T-helper 1 cell (primary cell): ENCODE measurements at places on chromosomes 3 and 15.

DNA sequence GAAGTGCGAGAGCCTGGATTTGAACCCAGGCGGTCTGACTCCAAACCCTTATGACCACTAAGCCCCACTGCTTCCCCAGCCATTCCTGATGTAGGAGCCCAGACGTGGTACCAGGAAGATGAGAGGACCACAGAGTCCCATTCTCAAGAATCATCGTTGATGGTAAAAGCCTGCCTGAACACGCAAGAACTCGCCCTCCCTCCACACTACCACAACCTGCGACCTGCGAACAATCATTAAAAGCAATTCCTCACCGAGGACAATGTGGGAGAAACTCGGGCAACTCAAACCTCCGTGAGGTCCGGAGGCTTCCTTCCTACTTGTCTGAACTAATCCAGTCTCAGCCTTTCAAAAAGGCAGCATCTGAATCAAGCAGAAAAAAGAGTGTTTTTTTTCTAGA, 10.3 kb downstream of the MAGI1 start:
- DNase-seq: no peak

DNA sequence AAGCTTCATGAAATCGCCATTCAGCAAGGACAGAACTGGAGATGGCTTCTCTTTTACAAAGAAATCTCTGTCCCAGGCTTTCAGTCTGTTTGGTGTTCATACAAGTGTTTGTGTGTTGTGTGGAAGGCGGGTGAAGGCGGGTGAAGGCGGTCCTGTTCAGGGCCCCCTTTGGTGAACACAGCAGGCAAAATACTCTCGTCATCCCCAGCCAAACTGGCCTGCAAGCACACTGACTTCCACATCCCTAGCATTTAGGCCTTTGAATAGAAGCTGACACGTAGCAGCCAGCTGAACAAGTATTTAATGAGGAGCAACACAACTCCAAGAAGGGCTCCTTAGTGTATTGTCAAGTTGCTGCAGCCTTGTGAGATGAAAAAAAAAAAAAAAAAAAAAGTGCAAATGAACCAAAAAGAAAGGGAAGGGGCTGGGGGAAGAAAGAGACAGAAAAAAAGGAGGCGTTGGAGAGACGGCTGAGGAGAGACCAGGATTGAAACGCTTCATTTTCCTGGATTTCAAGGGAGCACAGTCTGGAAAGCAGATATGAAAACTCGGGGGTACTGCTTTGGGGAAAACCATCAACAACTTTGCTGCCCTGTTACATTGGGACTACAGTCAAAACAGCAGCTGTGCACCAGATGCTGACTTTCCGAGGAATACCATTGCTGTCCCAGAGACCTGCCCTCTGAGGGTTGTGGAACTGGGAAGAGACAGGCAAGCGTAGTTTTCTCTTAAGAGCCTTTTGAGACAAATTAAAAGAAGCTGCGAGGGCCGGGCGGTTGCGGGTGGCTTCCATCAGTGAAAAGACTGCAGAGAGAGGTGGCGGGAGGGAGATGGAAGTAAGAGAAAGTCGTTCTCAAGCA, 74.6 kb downstream of the TGFBR2 start:
- no peak for DNase-seq

- DNase-seq: no peak
Observed at GRCh38 chr3:22453906-22454535, 703.0 kb upstream of the ZNF385D start.

DNA sequence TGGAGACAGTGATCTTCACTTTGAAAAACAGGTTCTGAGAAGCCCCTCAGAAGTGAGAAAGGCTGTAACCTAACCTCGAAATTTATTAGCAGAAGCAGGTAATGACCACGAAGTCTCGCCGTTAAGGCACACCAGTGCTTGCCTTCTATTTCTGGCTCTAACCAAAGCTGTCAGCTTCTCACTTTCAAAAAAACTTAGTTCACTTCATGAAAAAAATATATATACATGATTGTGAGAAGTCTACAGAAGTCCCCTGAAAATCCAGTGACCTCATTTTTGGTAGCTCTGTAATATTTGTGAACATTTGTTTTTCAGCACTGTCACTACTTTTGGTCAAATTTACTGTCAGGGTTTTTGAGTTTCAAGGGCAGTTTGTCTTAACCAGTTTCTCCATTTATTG, 19.1 kb upstream of the AKAP13 start:
- no peak for DNase-seq

DNA sequence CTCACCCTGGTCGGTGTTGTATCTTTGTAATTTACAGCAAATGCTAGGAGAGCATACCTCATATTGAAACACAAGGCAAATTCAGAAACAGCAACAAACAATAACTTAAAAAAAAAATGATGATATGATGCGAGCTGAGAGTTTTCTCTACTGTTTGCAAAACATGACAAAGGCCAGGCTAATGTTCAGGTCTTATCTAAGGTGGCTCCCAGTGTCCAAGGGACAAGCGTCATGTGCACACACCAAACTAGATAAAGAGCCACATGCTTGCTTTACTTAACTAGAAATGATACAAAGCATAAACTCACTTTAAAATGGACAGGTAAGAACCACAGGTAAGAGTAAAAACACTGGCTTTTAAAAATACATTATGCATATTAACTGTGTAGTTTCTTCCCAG, 375.9 kb downstream of the FOXP1 start:
- DNase-seq: no peak

- no peak for DNase-seq
Observed at GRCh38 chr15:27757052-27757451, 342.1 kb downstream of the OCA2 start.

DNA sequence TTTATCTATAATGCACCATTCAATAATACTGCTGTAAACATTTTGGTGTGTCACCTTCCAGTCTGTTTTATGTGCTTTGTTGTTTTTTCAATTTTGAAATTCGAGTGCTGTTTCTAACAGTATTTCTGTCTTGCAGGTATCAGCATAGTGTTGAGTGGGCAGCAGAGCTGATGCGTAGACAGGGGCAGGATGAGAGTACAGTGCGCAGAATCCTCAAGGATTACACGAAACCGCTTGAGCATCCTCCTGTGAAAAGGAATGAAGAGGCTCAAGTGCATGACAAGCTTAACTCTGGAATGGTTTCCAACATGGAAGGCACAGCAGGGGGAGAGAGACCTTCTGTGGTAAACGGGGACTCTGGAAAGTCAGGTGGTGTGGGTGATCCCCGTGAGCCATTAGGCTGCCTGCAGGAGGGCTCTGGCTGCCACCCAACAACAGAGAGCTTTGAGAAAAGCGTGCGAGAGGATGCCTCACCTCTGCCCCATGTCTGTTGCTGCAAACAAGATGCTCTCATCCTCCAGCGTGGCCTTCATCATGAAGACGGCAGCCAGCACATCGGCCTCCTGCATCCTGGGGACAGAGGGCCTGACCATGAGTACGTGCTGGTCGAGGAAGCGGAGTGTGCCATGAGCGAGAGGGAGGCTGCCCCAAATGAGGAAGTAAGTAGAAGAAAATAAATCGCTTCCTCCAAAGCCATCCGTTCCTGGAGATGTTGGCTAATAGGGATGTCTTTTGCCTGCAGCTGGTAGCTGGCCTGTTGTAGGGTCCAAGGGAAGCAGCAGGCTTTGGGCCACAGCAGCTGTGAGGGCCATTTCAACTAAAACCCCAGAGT, 19.1 kb downstream of the TSEN2 start:
- DNase-seq: no peak

DNA sequence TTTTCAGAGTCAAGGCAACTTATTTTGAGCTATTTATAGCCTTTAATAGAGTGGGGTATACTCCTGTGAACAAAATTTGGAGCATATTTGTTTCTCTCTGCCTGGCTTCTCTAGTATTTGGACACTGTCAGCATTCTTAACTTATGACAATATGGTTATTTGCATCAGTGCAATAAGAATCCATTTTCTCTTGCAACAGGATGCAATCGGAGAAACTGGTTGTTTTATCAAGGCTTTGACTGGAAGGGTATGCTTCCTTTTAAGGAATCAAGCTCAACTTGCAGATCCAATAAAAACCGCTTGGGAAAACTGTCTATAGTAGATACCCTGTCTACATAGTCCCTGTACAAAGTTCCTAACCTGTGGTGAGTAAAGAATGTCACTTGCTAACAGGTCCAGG, 106.7 kb downstream of the DPH6 start:
- no peak for DNase-seq

DNA sequence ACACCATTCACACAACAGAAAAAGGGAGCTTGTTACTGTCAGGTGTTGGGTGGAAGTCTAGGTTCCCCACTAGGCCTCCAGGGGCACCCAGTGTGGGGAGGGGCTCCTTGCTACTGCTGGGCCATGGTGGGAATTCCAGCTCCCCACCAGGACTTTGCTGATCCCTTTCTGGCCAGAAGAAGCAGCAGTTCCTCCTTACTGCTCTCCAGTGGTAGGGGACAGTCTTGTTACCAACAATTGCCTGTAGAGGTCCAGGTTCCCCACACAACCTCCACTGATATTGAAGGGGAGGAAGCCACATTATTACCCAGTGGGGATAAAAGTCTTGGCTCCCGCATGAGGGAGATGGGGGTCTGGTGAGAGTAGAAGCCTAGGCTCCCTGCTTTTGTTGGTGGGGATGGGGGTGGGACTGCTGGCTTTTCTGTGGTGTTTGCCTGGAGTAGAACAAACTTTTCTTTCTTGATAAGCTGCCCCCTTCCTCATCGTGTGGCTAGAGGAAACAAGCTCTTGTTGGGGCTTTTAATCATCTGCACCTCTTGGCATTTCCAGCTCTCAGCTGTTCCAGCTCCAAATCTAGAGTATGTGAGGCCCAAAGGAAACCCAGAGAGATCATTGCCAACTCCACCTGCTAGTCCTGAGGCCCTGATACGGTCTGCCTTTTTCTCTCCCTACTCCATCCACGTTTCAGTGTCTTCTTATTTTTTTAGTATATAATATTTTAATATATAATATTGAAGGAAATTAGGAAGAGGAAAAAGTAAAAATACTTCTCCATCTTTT, 824.2 kb downstream of the AGBL1 start:
- no peak for DNase-seq

- DNase-seq: no peak
Observed at GRCh38 chr3:30894521-30895251, at the start of gene GADL1. Gene GADL1 (minus strand): TSS chr3:30894661. CDS start chr3:30894614, 47 bp downstream.

DNA sequence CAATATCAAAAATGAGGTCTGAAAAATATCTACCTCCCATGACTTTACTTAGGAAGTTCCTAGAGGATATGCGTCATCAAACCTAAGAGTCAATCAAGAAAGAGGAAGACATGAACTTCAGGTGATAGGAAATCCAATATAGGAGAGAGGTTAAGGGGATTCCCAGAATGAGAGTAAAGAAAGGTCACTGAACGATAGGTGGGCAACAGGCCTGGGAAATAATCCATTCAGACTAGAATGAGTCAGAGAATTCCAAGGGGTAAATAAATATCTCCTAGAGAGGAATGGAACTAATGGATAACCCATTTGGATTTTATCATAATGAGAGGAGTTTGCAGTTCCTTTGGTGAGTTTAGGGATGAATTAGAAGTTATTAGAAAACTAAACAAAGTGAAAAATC, 131.1 kb upstream of the NUDT16 start:
- DNase-seq: no peak

DNA sequence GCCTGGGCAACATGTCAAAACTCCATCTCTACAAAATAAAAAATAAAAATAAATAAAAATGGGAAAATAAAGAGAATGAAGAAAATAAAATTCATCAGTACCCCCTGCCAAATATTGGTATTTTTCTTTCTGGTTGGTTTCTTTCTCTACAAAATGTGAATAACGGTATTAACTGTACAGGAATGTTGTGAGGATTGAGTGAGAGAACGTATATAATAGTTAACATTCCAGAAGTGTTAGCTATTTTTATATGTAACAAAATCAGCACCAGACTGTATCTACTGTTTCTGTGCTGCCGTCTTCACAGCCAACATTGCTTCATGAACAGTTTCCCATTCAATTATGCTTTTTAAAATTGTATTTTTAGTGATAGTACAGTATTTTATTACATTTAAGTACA, 25.5 kb upstream of the RNU6-1 start:
- no peak for DNase-seq

GRCh38 chr3:111667621-111668239, 72.6 kb upstream of the ZBED2 start:
- peak; percentile 66 for DNase-seq

DNA sequence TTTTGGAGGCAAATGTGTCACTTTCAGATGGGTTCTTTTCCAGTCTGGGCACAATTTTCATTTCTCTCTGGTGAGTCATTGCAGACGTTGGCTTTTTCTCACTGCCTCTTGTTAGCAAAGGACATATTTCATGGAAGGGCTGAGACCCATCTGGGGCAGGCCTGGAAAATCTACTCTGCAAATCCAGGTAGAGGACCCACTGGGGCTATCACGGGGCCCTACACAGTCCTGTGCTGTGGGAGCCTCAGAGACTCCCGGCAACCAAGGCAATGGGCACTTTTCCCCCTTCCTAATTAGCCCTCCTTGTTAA, 58.0 kb downstream of the HRH1 start:
- DNase-seq: no peak

DNA sequence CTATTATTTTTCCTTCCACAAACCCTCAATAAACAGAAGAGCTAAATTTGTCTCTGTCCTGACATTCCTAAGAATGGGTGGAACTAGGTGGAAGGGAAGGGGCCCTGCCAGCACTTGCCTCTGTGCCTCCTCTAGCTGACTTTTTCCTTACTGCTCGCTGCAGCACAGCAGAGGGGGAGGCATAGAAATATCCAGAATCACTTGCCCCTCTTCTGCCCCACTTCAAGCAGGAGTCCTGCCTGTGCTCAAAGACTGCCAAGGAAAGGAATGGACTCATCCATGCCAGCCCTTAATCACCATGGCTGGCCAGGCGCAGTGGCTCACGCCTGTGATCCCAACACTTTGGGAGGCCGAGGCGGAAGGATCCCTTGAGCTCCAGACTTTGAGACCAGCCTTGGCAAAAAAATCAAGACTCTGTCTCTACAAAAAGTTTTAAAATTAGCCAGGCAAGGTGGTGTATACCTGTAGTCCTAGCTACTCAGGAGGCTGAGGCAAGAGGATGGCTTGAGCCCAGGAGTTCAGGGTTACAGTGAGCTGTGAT, 51.8 kb downstream of the ADCY5 start:
- no peak for DNase-seq

DNA sequence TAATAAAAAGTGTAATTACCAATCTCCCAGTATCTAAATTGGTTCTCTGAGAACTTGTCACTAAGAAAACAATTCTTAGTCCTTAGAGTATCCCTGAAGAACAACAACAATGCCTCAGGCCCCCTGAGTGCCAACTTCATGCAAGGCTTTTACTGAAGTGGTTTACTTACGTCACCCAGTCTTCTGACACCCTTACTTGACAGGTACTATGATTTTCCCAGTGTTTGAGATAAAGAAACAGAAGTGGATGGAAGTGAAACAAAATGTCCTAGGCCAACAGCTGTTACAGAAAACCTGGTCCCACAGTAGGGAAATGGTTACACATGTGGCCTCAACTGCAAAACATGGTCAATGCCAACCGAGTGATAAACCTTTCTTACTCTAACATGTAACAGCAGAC, 331.1 kb downstream of the FOXP1 start:
- no peak for DNase-seq

GRCh38 chr3:64290161-64290560, 64.9 kb upstream of the PRICKLE2 start:
- DNase-seq: no peak

GRCh38 chr3:136714020-136714419, 38.2 kb downstream of the STAG1 start:
- no peak for DNase-seq

GRCh38 chr3:4475804-4476203, 8.7 kb upstream of the SUMF1 start:
- DNase-seq: no peak

- DNase-seq: no peak
Observed at GRCh38 chr3:146504498-146505197, 35.3 kb upstream of the PLSCR2 start.
